ENCODE measurements at places on chromosomes 1 and 21. TPM values are rescaled to one million over a fixed set of nuclear protein-coding genes. Genes with fewer than 3 reads are reported as not detected.

- H3K36me3 ChIP-seq, result no peaks in the 10 kb centered on the region
- peaks cover 25% of the 10 kb centered on the region for H3K4me1 ChIP-seq
- H3K27ac ChIP-seq, result peak overlapping the region; percentile 62
- no peak overlapping the region for H3K4me3 ChIP-seq
These were observed 24.8 kb downstream of the S100A6 start for GRCh38 chr1:153510984-153511410.

GRCh38 chr1:201427963-201428362 lies 6.4 kb upstream of the TNNI1 start:
- no peak overlapping the region for H3K4me3 ChIP-seq
- H3K27me3 ChIP-seq, result no peaks in the 10 kb centered on the region
- no peaks in the 10 kb centered on the region for H3K4me1 ChIP-seq
- H3K27ac ChIP-seq, result no peak overlapping the region
- DNase-seq, result no peak

DNA sequence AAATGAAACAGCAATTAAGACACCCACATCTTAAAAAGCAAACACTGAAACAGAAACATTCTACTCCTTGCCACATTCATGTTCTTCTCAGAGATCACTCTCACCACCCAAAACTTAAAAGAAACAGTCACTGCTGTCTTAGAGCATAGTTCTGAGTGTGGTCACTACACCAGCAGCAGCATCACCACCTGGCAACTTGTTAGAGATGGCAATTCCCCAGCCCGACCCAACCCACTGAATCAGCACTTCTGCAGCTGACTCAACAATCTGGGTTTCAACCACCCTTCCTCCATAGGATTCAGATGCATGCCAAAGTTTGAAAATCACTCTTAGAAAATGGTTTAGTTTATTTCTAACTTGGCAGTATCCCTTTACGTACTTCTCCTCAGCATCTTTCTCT lies 126.1 kb downstream of the CDC42BPA start:
- no peak for DNase-seq
- H3K36me3 ChIP-seq, result peaks cover 16% of the 10 kb centered on the region
- no peak overlapping the region for H3K4me3 ChIP-seq
- H3K4me1 ChIP-seq, result peaks cover 2% of the 10 kb centered on the region

- peaks cover 10% of the 10 kb centered on the region for H3K27me3 ChIP-seq
- DNase-seq, result no peak
- H3K4me1 ChIP-seq, result peaks cover 4% of the 10 kb centered on the region
- H3K36me3 ChIP-seq, result no peaks in the 10 kb centered on the region
- no peak overlapping the region for H3K27ac ChIP-seq
These were observed 383.0 kb downstream of the SETD4 start for GRCh38 chr21:35677298-35677841.

DNA sequence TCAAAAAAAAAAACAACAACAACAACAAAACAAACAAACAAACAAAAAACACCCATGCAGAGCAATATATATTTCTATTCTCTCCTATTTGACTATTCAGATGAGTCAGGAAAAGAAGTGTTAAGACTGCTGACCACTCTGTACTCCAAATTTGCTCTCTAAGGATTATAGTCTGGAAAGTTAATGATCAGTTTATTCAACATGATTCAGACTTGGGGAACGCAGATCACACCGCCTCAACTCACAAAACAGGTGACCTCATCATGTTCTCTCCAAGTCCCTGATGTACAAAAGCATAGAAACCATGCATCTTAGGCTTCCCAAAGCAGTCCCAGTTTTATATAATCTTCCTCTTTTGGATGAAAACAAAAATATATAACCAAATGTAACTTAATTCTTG lies 51.9 kb upstream of the PRRC2C start:
- H3K4me3 ChIP-seq, result no peak overlapping the region
- H3K4me1 ChIP-seq, result peaks cover 4% of the 10 kb centered on the region
- no peaks in the 10 kb centered on the region for H3K36me3 ChIP-seq
- H3K27me3 ChIP-seq, result no peaks in the 10 kb centered on the region
- H3K27ac ChIP-seq, result no peak overlapping the region
- no peak for DNase-seq

DNA sequence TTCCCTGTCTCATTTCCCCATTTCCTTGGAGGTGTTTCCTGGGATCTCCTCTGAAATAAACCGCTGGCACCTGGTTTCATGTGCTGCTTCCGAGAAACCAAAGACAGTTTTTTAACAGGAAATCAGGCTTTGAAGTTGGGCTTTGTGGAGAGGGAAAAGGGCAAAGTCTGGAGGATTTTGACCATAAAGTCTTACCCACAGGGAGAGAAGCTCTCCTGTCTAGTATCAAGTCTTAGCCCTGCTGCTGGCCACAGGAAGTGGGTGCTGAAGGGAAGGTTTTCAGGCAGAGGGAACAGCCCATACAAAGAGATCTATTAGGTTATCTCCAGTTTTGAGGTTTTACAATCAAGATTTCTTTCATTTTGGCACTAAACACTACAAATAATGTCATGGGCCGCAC lies 29.3 kb downstream of the SLC5A9 start:
- H3K4me3 ChIP-seq, result no peak overlapping the region
- no peaks in the 10 kb centered on the region for H3K4me1 ChIP-seq
- peaks cover 40% of the 10 kb centered on the region for H3K27me3 ChIP-seq
- no peak overlapping the region for H3K27ac ChIP-seq
- H3K36me3 ChIP-seq, result no peaks in the 10 kb centered on the region
- DNase-seq, result no peak

GRCh38 chr21:46148106-46148505 lies 7.3 kb downstream of the FTCD start:
- no peak for DNase-seq
- no peak overlapping the region for H3K4me3 ChIP-seq
- no peak overlapping the region for H3K27ac ChIP-seq
- H3K27me3 ChIP-seq, result no peaks in the 10 kb centered on the region
- H3K4me1 ChIP-seq, result peaks cover 20% of the 10 kb centered on the region

LCE3E gene
- not detected for total RNA-seq

PKP1 gene
- total RNA-seq, result 0.58 TPM

S100A7A gene
- not detected for total RNA-seq

Data from mesothelial cell of epicardium (in vitro differentiated cells).